KBM-7 (cell line): ENCODE measurements at places on chromosomes 16 and 17.

GRCh38 chr16:66291833-66292232, 74.7 kb upstream of the CDH5 start:
- DNase-seq = no peak

- DNase-seq = no peak
Measured at GRCh38 chr17:9226794-9227135, 205.5 kb downstream of the NTN1 start.

DNA sequence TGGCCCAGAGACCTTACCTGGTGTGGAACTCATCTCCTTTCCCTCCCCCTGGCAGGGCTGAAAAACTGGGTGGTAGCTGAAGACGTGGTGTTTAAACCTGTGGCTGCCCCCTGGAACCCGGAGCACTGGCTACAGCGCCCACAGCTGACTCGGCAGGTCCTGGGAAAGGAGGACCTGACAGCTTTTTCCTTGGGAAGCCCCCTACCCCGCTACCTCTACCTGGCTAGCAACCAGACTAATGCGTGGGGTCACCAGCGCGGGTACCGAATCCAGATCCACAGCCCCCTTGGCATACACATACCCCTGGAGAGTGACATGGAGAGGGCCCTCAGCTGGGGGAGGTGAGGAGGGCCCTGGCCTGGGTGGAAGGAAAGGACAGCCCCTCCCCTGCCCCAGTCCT, 2.0 kb upstream of the AOC3 start:
- no peak for DNase-seq

DNA sequence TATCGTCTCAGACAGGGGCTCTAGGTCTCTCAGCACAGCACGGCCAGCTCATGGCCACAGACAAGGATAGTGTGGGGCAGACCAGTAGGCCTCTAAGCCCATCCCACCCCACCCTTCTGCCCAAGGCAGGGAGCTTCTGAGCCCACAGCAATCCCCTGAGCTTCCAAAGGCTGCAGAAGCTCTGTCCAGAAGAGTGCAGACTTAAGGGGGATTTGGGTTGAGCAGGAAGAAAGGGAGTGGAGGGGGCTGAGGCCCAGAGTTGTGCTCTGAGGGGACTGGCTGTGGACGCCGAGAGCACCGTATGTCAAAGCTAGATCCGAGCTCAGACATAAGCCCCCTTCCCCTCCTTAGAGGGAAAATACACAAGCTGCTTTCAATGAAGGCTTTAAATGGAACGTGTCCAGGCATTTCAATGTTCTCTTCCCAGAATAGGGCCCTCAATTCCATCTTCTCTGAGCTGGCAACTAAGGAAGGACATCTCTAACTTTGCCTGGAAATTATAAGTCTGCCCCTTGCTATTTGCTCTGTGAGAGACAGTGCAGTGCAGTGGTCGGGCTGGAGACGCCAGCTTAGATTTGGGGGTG, 116.4 kb upstream of the RPL38 start:
- no peak for DNase-seq

DNA sequence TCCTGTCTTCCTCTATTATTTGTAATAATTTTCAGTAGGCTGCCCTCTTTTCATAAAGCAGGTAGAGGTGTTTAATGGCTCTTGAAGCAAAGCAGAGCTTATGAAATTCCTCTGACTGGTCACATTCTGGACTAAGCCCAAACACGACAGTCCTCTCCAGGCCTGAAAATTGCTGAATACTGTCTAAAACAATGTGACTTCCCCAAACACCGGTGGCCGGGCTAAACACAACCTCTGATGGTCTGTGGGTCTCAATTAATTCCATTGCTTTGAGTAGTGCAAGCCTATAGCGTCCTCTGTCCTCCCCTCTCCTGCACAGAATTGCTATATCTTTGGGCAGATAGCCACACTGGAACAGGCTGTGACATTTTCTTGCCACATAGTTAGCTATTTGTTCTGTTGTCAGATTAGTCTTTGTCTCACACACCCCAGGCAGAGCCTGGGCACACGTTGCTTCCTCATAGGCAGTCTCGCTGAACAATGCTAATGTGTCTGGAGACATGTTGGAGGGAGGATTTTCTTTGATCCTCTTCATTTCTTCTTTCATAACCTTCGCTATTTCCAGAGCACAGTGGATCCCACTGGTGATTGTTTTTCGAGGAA, 10.8 kb upstream of the SLFN12L start:
- DNase-seq = no peak

GRCh38 chr17:44530896-44531418, 26.3 kb upstream of the FZD2 start:
- no peak for DNase-seq

DNA sequence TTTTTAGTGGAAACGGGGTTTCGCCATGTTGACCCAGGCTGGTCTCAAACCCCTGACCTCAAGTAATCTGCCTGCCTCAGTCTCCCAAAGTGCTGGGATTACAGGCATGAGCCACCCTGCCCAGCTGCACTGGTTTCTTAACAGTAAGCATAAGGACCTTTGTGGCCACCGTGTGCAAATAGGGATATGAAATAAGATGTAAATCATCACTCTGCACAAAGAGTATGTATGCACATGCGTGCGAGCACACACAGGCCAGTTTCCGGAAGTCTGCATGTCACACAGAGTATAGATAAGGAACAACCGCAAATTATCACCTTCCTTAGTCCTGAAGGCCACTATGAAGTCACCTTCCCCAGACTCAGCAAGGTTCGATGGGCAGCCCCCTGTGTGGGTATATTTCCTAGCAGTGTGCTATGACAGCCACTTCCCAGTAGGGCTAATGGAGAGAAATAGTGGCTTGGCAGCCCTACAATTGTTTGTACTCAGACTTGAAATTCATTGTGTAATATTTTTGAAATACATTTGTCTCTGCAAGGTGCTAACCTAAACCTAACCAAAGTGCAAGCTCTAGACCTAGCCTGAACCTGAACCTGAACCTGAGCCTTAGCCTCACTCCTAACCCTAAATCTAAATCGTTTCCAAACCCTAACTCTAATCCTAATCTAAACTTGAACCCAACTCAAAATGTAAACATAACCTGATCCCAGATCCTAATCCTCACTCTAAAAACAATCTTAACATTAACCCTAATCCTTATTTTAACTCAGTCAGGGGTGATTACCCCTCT, 48.4 kb upstream of the SKAP1 start:
- DNase-seq = peak; percentile 97

DNA sequence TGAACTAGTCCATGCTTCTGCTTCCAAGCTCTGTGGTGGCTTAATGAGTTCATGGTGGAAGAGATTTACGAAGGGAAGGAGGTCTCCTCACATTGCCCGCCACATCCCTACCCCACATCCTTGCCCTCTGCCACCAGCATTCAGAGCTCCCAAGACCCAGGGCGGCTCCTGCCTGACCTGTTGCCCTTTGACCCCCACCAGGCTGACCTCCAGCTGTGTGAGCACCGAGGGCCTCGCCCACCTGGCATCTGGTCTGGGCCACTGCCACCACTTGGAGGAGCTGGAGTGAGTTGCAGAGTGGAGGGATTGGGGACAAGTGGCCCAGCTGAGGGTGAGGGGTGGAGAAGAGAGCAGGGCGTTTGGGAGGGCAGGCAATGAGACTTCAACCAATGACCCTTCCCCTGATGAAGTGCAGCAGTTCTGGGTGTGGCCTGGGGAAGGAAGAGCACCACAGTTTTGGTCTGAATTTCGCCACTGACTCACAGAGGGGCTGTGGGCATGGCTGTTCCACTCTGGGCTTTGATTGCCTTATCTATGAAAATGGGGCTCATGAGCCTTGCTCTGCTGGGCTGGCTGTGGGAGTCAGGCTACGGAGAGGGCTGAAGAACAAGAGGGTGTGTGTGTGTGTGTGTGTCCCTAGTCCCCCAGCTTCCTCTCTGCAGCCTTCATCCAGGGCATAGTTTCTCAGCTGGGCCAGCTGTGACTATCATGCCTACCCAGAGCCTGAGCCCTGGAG, 22.6 kb upstream of the CPNE2 start:
- DNase-seq = no peak

- DNase-seq = no peak
Measured at GRCh38 chr16:64590513-64590912, 531.4 kb downstream of the CDH11 start.

DNA sequence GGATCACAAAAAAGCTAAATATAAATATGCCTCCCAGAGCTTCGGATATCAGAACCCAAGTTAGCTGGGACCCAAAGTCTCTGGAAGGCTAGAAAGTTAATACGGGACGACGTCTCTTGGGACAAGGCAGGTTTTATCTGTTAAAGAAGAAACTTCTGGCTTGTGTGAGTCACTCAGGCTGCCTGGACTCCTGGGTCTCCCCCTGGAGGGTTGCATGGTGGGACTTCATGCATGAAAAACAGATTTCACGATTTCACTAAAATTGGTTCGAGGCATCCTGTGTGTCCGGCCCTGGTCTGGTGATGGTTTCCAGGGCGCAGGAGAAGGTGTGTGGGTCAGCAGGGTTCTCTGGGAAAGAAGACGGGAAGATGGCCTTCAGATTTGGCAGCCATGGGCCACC, 47.0 kb downstream of the COX4I1 start:
- DNase-seq = no peak

GRCh38 chr17:51630101-51630671, 369.8 kb downstream of the UTP18 start:
- DNase-seq = no peak

DNA sequence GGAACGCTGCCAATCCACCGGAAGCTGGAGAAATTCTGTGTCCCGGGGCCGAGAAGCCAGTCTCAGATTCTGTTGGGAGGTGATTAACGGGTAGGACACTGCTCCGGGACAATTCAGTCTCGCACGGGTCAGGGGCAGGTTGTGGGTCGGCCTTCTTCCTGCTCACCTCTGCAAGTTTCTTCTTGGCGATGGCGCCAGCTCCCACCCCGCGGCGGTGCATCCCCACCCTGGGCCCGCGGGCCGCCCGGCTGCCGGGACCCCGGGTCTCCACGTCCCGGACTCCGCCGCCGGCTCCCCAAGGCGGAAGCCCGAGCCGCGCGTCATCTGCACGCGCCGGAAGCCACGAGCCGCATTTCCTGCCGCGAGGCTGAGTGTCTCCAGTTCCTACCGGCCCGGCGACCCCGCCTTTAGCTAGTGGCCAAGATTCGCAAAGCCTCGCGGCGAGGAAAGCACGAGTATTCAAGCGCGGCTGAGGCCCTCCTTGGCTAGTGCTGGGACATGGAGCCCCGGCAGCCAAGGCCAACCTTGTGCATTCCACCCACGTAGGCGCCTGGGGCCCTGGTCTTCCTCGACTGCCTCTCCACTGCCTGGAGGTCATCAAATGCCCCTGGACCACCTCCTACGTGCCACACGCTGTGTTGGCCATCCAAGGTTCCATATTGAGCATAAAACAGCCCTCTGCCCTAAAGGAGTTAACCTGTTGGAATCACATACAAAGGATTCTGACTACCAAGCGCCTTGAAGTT, at the start of gene SNF8:
Gene SNF8 (minus strand): TSS at position 328 of the 746 bp plus-strand sequence. CDS start 108 bp downstream, at position 220.
- peak; percentile 90 for DNase-seq
